Hematopoietic multipotent progenitor cell treated with erythropoietin and hydrocortisone succinate and interleukin-3 and kit ligand, for 4 days (in vitro differentiated cells): ENCODE measurements at places on chromosomes 3 and 15.

- DNase-seq = no peak
Measured at GRCh38 chr3:72836923-72837322, 11.3 kb downstream of the SHQ1 start.

DNA sequence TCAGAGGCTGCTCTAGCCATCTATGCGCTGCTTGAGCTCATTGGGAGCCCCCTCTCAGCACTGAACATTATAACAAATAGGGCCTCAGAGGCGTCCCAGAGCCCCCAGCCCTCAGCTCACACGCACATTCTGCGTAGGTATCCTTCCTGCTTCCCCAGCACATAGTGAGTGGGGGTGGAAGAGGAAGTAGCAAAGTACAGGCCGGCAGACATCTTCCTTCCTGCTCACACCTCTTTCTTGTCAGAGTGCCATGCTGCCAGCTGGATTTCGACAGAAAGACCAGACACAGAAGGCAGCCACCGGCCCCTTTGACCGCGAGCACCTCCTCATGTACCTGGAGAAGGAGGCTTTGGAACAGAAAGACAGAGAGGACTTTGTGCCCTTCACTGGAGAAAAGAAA, 16.6 kb downstream of the TMOD2 start:
- DNase-seq = peak; percentile 41

GRCh38 chr3:120033596-120033995, 60.7 kb downstream of the GSK3B start:
- peak; percentile 58 for DNase-seq

DNA sequence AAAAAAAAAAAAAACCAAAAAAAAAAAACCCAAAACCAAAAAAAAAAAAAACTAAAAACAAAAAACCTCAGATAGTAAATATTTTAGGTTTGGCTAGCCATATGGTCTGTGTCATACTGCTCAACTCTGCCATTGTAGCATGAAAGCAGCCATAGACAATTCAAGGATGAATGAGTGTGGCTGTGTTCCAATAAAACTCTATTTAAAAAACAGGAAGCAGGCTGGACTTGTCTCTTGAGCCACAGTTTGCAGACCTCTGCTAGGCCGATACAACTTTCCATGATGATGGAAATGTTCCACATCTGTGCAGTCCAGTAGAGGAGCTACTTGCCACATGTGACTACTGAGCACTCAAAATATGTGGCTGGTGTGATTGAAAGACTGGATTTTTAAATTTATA, 11.1 kb downstream of the EFCAB12 start:
- peak; percentile 27 for DNase-seq

DNA sequence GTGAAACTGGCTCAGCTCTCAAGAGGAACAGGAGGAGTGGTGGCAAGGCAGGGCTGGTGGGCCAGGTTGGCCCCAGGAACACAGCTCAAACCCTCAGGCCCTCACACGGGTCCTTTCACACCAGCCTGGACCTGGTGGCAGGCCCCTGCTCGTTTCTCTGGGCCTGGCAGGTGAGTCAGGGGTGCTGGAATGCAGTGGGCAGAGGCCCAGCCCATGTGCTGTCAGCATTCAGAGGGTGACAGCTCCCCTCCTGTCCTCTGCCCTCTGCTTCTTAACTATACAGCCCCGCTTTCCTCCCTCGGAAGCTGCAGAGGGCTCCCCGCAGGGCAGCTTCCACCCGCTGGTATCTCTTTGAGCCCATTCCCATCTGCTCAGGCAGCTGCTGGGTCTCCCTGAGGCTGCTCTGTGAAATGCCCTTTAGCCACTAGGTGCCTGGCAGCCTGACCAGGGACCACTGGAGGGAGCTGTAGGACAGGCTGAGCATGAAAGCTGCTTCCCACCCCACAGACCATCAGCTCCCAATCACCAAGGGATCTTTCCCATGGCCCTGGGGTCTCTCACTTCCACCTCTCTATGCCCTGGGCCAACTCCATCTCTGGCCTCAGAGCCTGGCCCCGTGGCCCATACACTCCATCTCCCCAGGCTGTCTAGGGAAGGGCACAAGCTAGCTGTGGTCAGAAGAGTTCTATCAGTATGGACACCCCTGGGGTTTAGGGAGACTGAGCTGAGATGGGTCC, 24.8 kb downstream of the SHF start:
- DNase-seq = peak; percentile 90

DNA sequence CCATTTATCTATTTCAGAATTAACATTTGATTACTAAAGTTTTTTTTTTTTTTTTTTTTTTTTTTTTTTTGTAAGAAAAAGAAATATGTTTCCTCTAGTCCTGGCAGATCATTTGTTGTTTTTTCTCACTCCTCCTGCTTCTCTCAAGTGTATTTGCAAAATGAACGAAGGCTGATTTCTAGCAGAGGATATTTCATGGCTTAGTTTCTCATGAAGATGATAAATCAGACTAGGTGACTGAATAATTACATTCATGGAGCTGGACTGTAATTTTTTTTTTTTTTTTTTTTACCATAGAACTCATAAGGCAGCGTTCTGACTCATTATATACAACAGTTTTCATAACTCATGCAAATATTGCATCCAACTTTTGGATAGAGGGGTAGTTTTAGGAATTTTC, 332.5 kb upstream of the SEMA6D start:
- DNase-seq = no peak

DNA sequence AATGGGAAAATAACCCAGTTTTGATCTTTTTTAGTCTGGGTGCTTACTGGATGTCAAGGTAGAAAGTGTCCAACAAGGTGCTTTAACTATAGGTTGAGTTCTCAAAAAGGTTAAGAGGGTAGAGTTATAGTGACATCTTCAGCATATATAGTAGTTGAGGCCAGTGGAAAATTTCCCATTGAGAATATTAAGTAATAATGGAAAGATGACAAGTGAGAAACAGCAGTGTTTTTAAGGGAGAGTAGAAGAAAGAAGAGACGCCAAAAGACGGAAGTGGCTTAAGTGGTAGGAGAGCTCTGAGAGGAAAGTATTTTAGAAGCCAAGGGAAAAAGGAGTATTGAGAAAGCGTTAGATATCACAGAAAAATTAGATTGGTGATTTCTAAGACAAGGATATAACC, 10.6 kb downstream of the SPRED1 start:
- no peak for DNase-seq

DNA sequence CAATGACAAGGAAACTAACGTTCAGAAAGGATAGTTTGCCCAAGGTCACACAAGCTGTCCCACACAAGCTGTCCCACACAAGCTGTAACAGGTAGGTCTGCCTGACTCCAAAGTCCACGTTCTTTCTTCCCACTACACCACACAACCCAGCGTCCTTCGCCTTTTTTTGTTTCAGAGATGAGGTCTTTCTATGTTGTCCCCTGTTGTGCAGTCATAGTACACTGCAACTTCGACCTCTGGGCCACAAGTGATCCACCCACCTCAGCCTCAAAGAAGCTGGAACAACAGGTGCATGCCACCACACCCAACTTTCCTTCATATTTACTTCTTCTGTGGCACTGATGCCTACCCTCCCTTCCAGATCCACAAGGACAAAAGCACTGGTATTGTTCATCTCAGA, 21.4 kb downstream of the MB21D2 start:
- no peak for DNase-seq

GRCh38 chr3:177467247-177467985, 270.1 kb upstream of the TBL1XR1 start:
- DNase-seq = no peak

DNA sequence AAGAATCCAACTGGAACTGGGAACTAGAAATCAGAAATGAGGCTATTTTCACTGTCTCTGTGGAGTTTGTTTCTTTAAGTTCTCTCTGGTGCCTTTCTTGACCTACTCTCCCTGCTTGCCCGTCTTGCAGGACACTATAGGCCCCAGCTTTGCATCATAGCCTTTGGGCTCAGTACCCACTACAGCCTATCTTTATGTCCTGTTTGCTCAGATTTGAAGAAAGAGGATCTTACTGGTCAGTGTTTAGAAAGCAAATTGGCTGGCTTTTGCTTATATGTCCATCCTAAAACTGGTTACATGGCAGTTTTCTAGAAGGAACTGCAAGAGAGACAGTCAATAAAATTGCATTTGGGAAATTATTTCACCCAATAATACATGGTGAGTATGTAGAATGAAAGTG, 231.8 kb upstream of the TBL1XR1 start:
- no peak for DNase-seq

- no peak for DNase-seq
Measured at GRCh38 chr3:51386159-51386851, 1.2 kb downstream of the MANF start.

- DNase-seq = no peak
Measured at GRCh38 chr3:161977063-161977462, 480.5 kb downstream of the OTOL1 start.

DNA sequence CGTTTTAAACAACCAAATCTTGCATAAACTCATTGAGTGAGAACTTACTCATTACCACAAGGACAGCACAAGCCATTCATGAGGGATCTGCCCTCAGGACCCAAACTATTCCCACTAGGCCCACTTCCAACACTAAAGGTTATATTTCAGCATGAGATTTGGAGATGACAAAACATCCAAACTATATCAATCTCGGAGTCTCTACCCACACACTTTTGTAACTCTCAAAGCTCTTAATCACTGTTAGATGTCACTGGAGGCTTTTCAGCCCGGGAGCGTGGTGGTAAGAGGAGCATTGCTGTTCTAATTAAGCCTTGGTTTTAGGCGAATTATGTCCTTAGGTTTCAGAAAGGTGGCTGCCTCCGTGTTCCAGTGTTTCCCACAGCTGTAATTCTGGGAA, 86.3 kb downstream of the CNTN6 start:
- DNase-seq = no peak

DNA sequence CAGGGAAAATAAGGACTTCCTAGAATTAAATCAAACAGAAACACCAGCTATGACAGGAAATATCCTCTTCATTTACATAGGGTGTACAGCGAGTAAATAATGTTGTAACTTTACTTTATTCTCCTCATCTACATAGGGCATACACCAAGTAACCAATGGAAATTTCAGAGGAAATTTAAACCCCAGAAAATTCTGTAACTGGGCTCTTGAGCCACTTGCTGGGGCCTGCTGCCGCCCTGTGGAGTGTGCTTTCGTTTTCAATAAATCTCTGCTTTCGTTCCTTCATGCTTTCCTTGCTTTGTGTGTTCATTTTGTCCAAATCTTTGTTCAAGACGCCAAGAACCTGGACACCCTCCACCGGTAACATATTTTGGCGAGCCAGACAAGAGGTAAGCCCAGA, 990.4 kb upstream of the CADM2 start:
- DNase-seq = no peak

DNA sequence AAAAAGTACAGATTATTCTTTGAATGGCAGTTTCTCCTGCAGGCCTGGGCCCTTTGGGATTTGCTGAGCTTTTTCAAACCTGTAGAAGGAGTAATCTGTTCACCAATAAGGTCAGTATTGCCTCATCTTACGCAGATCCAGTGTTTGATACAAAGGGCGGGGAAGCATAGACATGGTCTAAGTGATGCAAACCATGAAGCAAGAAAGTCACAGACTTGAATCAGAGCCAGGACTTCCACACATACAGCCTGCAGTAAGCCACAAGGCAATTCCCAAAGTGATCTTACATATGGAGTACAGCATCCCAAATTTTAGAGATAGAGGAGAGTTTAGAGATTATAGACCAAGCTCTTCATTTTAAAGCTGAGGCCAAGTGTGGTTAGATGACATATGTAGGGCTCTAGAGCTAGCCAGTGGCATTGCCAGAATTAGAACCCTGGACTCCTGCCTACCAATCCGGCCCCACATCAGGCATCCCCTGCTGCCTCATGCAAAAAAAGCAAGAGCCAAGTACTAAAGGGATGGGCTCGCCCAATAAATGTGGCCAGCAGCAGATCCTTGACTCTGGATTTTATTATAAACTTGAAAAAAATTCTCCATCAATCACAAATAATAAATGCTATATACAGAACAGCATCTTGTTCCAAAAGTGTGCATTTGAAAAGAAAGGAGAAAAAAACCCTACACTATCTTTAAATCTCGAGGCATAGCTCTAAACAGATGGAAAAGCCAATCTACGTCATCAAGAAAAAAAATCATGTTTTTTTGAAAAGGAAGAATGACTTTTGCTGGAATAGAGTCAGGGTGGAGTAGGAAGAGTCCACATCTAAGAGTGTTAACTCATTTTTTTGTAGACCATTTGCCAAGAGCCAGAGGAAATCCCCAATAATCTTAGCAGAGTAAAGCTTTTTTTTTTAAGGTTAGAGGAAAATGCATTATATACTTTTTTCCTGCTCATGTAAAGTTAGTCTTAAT, 24.0 kb downstream of the ABI3BP start:
- DNase-seq = no peak

- peak; percentile 91 for DNase-seq
Measured at GRCh38 chr3:52277071-52277964, 1.1 kb downstream of the WDR82 start.

DNA sequence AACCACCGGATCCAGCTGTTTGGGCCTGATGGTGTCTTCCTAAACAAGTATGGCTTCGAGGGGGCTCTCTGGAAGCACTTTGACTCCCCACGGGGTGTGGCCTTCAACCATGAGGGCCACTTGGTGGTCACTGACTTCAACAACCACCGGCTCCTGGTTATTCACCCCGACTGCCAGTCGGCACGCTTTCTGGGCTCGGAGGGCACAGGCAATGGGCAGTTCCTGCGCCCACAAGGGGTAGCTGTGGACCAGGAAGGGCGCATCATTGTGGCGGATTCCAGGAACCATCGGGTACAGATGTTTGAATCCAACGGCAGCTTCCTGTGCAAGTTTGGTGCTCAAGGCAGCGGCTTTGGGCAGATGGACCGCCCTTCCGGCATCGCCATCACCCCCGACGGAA, 60.1 kb upstream of the CCR4 start:
- DNase-seq = no peak

DNA sequence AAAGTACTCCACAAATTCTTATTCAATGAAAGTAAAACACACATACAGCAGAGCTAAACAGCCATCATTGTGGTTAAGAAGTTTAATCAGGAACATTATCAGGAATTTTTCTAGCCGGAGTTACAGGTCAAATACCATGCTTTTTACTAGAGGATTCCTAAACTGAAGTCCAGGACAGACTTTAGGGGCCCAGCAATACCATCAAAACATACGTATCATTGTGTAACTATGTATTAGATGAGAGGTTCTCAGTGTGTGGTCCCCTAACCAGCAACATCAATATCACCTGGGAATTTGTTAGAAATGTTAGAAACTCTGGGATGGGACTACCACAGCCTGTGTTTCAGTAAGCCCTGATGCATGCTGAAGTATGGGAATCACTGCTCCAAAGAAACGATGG, 404.2 kb upstream of the IL12A start:
- DNase-seq = no peak

DNA sequence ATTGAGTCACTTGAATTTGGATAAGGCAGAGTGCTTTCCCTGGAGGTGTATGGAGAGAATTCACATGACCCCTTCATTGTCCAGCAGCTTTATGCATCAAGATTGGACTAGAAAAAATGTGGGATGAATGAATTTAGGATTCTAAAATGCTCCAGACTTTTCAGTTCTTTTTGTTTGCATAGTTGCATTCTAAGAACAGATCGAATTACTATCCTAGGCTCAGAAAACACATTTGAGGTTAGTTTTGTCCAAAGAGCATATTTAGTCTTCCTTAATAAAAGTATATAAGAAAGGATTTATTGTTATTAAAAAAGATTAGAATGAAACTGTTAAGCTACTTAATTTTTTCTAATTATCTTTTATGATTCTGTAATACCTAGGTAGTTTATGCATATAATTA, 127.4 kb downstream of the UBE2E2 start:
- DNase-seq = no peak
